COR-L47 (cell line): ENCODE measurements at places on chromosomes 16 and 17.

DNA sequence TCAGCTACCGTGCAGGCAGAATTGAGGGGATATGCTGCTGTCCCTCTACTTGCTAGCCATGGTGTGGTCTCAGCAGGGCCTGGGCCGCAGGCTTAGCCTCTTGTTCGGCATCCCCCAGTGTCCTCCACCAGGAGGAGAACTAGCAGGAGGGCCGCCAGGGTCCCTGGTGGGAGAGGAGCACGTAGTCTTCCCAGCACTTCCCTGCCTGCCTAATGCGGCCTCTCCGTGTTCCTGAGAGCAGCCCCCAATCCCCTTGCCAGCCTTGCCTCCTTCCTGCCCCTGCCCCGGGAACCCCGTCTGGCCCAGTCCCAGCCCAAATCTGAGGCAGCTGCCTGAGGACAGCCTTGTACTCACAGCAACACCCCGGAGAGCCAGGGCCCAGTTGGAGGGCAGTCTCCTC lies 38.1 kb downstream of the PLD6 start:
- no peak for DNase-seq

- DNase-seq, result no peak
These were observed 3.5 kb upstream of the LCMT1 start for GRCh38 chr16:25108054-25108453.

- DNase-seq, result peak; percentile 63
These were observed 231.9 kb downstream of the SEC14L1 start for GRCh38 chr17:77372444-77373298.

- no peak for DNase-seq
These were observed 30.0 kb downstream of the IL21R start for GRCh38 chr16:27431773-27432532.

DNA sequence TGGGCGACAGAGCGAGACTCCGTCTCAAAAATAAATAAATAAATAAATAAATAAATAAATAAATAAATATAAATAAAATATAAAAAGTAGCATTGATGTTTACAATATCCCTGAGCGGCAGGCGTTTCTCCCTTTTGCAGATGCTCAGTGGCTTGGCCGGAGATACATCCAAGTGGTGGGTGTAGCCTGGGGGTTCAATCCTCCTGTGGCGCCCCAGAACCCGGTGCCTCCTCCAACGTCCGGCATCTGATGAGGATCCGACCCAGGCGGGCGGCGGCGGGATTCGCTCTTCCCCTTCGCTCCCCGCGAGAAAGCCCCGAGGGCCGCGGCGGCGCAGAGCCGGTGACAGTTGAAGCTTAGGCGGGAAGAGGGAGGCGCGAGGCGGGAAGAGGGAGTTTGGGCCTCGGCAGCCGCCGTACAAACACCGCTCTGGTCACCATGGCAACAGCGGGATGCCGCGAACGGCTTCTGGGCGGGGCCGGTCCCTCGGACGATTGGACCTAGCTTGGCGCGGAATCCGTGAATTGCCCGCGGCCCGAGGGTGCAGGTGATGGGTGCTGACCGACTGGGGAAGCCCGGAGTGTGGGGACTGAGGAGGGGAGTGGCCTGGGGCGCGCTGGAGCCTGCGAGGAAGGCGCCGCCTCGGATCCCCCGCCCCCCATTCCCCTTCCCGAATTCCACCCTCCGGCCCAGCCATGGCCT lies 12.7 kb upstream of the ALDOA start:
- peak; percentile 96 for DNase-seq

- no peak for DNase-seq
These were observed 31.9 kb downstream of the NMT1 start for GRCh38 chr17:45092911-45093430.

DNA sequence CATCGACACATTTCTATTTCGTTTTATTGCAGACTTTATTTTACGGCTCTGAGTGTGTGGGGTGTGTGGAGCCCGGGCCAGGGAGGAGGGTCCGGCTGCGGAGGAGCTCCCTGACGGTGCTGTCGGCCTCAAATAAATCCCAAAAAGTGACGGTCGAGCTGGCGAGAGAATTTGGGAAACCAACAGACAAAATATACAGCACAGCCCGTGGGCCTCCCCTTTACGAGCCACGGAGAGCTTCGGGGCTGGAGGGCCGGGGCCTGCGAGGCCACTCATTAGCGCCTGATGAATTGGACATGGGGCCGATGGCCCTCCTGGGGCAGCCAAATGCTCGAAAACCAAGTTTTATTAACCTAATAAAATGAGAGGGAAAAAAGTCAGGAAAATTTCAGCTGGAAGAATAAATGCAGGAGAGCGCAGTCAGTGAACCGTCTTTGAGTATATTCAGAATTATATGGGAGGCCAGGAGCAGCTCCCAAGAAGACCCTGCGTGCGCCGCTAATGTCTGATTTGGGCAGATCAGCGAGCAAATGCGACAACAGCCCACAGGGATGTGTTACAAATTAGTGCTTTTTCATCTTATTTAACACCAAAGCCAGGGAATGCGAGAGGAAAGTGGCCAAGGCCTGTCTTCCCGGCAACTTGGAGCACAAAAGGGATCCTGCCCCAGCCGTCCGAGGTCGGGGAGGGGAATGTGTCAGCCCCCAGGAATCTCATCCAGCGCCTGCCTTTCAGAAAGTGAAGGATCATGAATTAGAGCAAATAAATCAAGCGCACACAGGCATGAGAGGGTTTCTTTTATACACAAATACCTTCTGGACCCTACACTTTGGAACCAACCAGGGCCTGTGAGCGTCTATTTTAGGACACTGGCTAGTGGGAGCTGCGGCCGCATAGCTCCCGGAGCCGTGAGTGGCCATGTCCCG lies 249.1 kb downstream of the C16orf95 start:
- no peak for DNase-seq

GRCh38 chr16:11306381-11306780 lies 25.3 kb upstream of the PRM1 start:
- DNase-seq, result no peak

- DNase-seq, result peak; percentile 37
These were observed 83.9 kb downstream of the SPECC1 start for GRCh38 chr17:20092973-20093626.

GRCh38 chr17:53092072-53092471 lies 730.7 kb upstream of the KIF2B start:
- no peak for DNase-seq

- no peak for DNase-seq
These were observed 8.8 kb downstream of the EEF2K start for GRCh38 chr16:22214889-22215288.

DNA sequence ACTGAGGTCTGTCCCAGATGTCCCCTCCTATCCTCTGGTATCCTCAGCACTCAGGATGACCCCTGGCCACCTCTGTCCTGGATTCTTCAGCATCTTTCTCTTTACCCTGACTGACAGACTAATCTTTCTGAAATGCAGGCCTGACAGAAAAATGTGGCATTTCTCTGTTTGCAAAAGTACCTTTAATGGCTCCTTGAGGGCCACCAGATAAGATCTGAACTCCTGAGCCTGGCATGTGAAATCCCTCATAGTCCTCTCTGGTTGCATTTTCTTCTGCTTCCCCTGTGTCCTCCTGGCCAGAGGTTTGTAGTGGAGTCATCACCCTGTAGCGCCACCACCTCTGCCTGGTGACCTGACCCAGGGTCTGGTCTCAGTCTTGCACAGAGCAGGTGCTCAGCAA lies 2.0 kb upstream of the ELMO3 start:
- DNase-seq, result no peak

DNA sequence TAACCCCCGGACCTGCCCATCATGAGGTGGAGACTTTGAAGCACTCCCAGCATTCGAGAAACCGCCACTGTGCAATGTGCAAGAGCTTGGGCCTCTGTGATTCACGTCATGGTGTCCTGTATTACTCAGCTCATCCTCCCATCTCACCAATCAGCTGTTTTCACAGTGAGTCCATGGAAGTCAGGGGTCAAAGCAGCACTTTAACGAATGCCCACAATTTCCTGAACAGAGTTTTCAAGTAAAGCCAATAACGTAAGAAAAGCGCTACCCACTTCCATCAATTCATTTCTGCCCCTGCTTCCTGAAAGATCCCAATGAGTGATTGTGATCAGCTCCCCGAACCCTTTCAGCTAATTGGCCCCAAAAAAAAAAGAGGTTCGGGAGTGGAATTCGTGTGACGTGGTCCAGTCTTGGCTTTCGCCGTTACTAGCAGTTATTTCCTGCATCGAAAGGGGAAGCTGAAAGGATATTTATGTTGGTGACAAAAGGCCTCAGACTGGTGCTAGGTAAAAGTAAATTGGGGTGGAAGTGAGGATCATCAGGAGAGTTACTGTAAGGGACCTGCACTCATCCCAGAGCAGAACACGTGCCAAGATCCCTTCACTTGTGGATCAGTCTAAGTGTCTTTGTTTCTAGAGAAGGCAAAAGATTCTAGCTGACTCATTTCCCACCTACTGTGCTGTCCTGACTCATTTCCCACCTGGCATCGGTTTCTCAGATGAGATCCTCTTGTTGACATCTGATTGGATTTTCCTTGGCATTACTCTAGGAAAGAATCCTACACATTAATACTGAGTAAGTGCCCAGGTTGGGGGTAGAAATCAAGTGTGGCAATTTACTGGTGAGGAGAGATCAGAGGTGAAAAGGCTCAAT lies 136.7 kb upstream of the NUDT7 start:
- no peak for DNase-seq

DNA sequence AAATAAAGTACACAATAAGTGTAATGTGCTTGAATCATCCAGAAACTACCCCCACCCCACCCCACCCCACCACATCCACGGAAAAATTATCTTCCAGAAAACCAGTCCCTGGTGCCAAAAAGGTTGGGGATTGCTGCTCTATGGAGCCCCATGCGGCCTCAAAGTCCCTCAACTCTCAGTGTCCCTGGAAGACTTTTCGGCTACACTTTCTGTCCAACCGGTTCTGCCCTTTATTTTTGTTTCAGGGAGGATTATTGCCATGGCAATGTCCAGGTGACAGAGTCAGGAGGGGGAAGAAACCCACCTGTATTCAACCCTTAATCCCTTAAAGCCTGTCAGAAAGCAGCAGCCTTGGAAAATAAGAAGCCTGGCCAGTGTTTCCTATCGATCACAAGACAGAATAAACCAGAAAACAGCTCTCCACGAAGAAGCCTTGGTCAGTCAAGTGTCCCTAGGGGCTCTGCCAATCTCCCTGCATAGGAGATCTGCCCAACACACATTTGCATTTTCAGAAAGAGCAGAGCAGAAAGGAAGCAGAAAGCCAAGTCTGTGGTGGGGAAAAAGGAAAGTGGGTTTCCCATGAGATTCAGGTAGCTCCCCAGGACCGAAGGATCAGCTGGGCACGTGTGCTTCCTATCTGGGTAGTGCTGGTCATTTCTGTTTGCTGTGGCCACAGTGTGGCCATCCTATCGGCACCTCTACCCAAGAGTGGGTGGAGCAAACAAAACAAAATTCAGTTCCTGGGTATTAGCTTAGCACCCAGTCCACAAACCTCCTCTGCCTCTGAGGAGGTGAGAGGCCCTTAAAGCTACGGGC lies 342.7 kb downstream of the SOX9 start:
- no peak for DNase-seq

DNA sequence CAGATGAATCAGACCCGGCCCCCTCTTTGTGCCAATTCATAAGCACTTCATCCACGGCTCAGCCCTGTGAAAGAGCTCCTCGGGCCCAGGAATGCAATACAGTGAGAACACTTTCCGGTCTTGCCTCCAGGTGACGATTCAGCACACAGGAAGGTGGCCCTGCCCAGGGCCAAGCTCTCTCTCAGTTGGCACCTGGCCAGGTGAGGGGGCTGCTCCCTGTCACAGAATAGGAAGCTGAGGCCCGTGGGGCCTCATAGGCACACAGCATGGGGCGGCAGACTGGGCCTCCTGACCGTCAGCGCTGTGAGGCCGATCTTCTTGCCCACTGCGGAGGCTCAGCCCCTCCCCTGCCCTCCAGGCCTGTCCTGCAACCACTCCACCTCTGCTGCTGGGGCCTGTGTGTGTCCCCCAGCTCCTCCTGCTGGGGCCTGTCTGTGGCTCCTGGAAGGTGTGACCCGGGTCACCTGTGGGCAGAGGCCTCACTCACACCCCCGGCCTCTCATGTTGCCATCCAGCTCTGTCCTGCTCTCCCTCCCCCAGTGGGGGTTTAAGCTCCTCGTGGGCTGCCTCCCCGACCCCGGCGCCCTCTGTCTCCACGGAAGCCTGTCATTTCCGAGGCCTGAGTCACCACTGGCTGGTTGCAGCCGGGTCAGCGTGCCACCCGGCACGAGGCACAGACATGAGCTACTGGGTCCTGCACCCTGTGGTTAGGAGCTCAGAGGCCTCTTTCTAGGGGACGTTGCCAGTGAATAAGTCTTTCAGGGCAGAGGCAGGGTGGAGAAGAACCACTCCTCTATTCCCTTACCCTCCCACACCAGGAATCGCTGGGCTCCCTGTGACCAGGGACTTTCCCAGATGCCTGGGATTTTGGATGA lies 114.4 kb downstream of the SEC14L1 start:
- no peak for DNase-seq

GRCh38 chr17:9256361-9256750 lies 235.0 kb downstream of the NTN1 start:
- DNase-seq, result no peak

DNA sequence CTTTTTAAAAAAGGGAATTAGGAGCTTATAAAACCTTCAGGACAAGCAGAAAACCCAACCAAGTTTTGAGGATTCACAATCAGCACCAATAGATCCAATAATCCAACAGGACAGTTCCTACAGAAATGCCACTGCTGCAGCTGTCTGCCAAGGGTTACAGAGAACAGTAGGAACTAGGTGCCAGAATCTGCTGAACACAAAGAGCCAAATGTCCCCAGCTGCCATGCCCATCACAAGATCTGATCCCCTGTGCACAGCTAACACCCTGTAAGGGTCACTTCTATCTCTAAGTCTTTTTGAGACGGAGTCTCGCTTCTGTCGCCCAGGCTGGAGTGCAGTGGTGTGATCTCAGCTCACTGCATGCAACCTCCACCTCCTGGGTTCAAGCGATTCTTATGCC lies 262.3 kb downstream of the STX8 start:
- DNase-seq, result no peak

- no peak for DNase-seq
These were observed 14.6 kb downstream of the FMNL1 start for GRCh38 chr17:45236282-45236606.
